Choroid plexus epithelial cell (primary cell): ENCODE measurements at places on chromosomes 13 and 19.
A peak's percentile ranks its signal among the peaks of the same experiment; 100 is the strongest.

GRCh38 chr19:46380690-46381089 is 32.7 kb downstream of the CCDC8 start:
- no peak for DNase-seq

DNA sequence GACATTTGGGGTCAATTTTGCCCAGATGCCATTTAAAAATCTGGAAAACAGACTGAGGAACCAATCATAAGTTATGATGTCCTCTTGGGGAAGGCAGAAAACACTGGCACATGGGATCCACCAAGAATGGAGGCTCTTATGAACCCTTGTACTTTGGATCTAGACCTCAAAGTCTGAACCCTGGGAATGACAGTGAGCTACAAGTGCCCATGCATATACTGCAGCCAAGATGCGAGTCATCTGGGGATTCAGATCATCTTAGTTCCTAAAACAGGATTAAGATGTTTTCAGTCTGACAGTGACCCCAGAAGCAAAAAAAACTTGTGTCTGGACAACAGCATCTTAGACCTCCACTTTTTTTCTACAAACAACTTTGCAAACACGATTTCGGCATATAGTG is 100.2 kb upstream of the SIAH3 start:
- DNase-seq: peak; percentile 13

GRCh38 chr13:76239031-76239680 is 603.0 kb downstream of the LMO7 start:
- DNase-seq: no peak

DNA sequence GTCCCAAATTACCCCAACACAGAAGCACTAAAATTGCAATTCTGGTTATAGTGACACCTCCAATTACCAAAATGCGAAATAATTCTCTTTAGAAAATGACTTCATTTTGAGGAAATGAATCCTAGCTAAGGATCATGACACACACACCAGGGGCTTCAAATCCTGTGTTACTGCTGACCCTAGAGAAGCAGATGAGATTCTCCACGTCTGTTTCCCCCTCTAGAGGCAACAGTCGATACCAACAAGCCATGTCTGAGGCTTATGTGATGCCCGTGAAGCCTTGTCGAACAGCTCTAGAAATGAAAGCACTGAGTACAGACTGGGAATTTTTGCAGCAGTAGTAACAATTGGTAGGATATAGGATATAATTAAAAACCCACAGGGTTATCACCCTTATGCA is 153.6 kb upstream of the TMTC4 start:
- peak; percentile 40 for DNase-seq

- peak; percentile 83 for DNase-seq
Measured at GRCh38 chr13:79451500-79451962, 29.4 kb upstream of the NDFIP2 start.

- peak; percentile 86 for DNase-seq
Measured at GRCh38 chr19:13091400-13092157, 11.1 kb downstream of the LYL1 start.

- DNase-seq: no peak
Measured at GRCh38 chr19:41735071-41735600, 20.2 kb upstream of the CEACAM6 start.

DNA sequence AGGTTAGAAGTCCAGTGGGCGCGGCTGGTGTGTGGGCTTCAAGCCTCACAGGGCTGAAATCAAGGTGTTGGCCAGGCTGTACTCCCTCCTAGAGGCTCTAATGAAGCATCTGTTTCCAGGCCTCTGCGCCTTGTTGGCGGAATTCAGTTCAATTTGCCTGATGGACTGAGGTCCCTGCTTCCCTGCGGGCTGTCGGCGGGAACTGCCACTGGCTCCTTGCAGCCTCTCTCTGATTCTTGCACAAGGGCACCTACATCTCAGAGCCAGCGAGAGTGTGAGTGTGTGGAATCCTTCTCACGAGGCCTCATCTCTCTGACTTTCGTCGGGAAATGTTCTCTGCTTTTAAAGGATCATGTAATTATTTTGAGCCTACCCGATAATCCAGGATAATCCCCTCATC is 128.6 kb downstream of the DLEU7 start:
- no peak for DNase-seq

GRCh38 chr13:98457053-98457452 is 119.9 kb downstream of the STK24 start:
- no peak for DNase-seq

- no peak for DNase-seq
Measured at GRCh38 chr19:13817018-13817614, 21.9 kb downstream of the ZSWIM4 start.

DNA sequence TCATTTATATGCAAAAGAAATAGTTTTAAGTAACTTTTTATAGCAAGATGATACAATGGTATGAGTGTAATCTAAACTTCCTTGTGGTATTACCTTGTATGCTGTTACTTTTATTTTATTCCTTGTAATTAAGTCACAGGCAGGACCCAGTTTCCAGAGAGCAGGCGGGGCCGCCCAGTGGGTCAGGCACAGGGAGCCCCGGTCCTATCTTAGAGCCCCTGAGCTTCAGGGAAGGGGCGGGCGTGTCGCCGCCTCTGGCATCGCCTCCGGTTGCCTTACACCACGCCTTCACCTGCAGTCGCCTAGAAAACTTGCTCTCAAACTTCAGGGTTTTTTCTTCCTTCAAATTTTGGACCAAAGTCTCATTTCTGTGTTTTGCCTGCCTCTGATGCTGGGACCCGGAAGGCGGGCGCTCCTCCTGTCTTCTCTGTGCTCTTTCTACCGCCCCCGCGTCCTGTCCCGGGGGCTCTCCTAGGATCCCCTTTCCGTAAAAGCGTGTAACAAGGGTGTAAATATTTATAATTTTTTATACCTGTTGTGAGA is 10.2 kb downstream of the PLPPR3 start:
- DNase-seq: no peak

DNA sequence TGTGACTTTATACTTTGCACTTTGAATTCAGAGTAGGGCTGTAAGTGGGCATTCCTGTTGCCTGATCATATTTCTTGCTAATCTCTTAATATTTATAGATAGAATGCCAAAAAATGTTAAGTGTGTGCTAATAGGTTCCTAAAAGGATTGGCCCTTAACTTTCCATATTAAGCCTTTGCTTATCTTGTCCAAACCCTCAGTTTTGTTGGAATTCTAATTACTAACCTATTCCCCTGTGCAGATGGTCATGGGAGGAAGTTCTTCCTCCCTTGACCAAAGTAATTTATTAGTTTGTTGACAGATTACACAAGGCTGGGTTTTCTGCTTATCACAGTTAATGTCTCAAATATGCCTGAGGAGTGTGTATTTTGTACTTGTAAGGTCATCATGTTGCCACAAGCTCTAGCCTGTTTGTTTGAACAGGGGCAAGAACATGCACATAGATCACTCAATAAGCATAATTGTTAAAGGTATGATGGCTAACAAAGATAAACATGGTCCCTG is 541.1 kb upstream of the SPRY2 start:
- peak; percentile 26 for DNase-seq

DNA sequence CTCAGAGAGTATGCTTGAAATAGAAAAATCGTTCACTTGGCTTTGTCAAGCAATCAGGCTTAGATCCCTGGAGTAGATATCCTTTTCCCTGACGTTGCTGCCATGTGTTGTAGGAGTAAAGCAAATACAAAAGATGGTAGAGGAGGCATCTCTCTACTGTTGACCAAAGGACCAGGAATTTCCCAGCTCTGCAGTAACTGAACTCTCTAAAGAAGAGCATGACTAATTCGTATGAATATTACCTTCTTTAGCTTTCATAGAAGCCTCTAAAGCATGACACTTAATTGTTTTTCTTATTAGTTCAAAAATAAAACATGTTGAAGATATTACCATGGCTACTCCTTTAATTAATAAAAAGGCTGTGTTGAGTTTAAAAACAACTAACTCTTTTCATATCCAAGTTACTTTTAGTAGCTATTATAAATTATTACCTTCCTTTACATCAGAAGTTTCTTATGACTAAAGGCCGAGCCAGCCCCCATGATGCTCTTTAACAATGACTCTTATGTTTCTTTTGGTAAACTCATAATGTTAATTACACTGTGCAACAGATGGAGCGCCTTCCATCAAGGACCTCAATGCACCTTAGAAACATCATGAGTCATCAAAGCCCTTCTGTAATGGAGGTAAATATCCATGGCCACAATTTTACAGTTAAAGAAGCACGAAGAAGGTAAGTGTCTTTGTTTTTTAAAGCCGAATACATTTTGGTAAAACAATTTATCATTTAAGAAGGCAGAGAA is 352.4 kb downstream of the KLF5 start:
- DNase-seq: no peak

DNA sequence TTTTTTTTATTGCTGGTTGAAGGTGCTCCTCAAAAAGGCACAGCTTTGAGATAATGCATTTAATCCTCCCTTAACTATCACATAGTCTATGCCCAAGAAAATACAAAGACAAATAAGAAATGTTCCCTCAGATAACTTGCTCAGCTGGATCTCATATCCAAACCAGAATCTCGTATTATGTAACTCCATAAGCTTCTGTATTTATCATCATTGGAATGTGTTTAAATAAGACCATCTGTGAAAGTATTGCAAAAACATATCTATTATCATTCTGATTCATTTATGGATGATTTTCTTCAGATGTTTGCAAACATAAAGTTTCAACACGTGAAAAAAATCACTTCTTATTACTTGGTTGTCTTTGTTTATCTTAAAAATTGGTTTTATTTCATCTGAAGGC is 190.9 kb downstream of the IRS2 start:
- DNase-seq: peak; percentile 68
